Renal pelvis (tissue), 12 donors: ENCODE measurements at places on chromosomes 3 and 15.

DNA sequence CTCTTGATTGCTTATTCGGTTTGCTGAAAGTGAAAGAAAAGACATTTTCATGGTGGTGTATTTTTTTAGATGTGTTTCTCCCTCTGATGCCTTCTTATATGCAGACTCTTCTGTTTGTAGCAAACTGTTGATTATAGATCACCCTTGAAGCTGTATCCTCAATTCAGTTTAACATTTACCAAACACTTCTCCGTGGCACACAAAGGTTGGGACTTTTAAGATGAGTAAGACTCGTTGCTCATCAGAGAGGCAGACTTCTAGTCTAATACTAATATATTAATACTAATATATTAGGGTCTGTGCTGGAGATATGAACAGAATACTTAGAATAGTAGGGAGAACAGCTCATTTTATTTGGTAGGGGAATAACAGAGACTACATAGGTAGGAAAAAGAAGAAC lies 32.8 kb downstream of the RASA2 start:
- no peak for DNase-seq

DNA sequence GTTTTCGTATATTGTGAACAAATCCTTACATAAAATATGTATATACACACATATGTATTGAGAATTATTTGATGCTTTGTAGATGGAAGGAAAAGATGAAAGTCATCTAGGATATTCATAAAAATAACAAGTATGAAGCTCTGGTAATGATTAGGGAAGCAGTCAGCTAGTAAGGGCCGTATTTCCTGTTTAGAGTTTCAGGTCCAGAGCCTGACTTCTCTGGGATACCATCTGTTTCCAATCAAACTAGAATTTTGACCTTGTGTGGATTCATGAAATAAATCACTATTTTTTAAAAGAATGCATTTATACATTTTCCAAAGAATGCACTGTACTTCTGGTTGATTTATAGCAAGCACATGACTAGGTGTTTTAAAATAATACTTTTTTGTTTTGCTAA lies 156.1 kb upstream of the CGNL1 start:
- peak; percentile 62 for DNase-seq

DNA sequence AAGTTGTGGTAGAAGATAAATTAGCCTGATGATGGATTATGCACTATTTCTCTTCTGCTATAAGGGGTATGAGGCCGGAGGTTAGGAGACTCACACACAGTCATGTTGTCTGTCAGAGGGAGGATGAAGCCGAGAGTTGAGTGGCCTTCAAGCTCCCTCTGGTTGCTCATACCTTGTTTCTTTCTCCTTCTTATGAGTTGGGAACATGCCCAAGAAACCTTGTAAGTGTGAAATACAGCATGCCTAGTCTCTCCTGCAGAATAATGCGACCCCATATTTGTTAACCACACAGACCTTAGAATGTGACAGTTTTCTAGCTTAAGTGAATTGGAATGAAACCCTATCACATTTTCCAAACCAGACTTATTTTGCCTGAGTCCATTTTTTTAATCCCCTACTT lies 366.7 kb downstream of the PTPRG start:
- DNase-seq, result no peak

DNA sequence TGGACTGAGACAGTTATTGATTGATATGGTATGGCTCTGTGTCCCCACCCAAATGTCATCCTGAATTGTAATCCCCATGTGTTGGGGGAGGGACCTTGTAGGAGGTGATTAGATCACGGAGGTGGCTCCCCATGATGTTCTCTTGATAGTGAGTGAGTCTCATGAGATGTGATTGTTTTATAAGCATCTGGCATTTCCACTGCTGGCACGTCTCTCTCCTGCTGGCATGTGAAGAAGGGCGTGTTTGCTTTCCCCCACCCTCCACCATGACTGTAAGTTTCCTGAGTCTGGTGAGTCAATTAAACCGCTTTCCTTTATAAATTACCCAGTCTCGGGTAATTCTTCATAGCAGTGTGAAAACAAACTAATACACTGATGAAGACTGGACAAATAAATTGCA lies 105.6 kb upstream of the MELTF start:
- no peak for DNase-seq

DNA sequence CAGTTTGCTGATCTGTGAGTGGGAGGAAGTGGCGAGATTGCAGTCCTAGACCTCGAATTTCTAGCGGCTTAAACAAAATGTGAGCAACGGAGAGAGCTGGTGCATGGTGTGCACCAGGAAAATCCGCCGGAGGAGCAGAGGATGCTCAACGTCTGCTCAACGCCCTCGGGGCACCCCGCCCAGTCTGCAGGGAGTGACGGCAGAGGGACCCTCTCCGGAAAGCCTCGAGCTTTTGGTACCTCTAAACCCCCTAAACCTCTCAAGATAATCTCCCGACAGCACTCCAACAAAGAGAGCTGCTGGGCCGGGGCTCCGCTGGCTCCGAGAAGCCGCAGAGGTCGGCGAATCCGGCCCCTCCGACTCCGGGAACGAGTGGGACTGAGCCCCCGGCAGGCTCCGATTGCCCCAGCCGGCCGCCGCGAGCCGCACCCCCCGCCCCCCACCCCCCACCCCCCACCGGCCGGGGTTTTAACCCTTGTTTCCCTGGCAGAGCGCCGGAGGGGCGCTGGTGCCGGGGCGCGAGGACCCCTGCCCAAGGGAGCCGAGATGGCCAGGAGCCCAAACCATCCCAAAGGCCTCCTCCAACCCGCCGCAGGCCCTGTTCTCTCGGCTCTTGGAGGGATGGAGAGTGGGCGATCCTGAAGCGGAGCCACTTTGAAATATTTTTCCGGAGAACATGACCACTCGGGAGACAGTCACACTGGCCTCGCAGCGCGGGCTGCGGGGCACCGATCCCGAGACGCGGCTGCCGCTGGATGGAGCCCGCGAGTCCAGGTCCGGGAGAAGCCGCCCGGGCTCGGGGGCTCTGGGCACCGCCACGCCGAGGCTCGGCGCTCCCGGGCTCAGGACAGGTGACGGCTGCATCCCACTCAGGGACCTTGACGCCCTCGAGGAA lies 1.5 kb downstream of the MEGF11 start:
- peak; percentile 36 for DNase-seq

- DNase-seq, result no peak
Observed at GRCh38 chr3:136612512-136612911, 139.7 kb downstream of the STAG1 start.

GRCh38 chr15:76056931-76057330 lies 2.9 kb upstream of the TMEM266 start:
- DNase-seq, result no peak

DNA sequence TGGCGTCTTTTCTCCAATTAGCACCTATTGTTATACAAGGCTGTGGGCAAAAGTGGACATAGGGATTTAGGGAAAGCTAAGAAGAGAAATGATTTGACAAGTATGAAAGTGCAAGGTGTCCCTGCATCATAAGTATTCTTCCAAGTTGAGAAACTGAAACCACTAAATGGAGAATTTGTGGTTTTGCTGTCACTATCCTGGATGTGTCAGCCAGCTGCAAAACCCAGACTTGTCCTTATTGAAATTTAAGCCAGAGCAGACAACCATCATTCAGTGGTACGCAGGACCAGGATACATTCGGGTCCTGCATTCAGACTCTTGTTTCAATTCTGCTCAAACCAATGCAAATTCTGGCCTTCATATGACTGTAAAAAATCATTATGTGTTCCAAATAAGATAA lies 384.8 kb upstream of the TGFBR2 start:
- DNase-seq, result no peak

DNA sequence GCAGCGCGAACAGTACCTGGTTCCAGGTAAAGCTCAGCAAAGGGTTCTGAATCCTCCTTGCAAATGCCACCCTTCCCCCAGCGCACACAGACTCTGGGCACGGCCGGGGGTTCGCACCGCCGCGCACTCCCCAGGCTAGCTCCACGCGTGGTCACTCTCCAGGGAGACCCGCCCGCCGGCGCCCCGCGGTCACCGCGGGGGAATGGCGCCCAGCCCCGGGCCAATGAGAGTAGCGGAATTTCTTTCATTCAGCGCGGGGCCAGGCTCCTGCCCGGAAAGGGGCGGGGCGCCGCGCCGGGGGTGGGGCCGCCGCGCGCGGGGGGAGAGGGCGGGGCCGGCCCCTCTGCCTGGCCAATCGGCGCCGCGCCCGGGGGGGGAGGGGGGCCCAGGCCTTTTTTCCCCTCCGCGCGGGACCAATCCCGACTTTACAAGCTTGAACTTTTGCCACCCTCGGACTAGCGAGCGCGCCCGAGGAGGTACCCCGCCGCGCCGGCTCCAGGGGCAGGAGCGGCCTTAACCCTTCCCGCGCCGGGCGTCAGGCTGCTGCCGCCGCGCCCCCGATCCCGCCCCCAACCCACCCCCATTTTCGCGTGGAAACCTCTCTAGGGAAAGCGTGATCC lies 1.1 kb upstream of the SMAD6 start:
- DNase-seq, result peak; percentile 98

GRCh38 chr3:136645915-136646314 lies 106.3 kb downstream of the STAG1 start:
- DNase-seq, result no peak

DNA sequence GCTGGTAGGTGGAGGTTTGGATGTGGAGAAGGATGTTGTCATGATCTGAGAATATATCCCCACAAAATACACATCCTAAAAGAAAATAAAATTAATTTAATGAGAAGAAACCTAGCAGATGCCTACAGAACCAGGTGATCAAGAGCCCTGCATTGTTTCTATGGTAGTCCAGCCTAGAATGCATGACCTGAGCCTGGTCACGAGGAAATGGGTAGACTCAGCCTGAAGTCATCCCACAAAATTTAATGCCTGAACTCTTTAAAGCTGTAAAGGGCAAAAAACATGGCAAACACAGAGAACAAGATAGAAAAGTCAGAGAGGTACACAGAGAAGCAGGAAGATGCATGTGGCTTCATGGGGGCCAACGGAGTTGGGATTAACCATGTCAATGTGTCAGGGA lies 36.0 kb downstream of the LDHAL6B start:
- DNase-seq, result no peak

GRCh38 chr15:53694476-53694874 lies 65.0 kb downstream of the WDR72 start:
- DNase-seq, result no peak

GRCh38 chr3:126389112-126389793 lies 5.5 kb upstream of the CFAP100 start:
- DNase-seq, result peak; percentile 87

- DNase-seq, result no peak
Observed at GRCh38 chr15:95409211-95409610, 921.3 kb upstream of the NR2F2 start.

DNA sequence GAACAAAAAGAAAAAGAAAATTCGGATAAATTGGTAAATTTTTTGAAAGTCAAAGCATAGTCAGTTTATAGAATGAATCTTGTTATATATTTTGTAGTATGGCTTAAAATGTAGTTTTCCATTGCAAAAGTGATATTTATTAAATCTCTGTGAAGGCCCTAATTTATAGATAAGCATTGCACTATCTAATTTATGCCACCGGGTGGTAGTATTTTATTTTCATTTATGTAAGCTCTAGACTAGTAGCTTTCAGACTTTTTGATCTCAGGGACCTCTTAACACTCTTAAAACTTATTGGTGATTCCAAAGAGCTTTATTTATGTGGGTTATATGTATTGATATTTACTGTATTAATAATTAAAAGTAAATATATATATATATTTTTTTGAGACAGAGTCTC lies 133.9 kb upstream of the LRRFIP2 start:
- DNase-seq, result peak; percentile 14

- DNase-seq, result no peak
Observed at GRCh38 chr15:66400351-66400774, 13.7 kb downstream of the MAP2K1 start.

GRCh38 chr15:84143753-84144314 lies 91.7 kb upstream of the GOLGA6L4 start:
- DNase-seq, result no peak

GRCh38 chr3:71138410-71138809 lies 445.1 kb downstream of the FOXP1 start:
- DNase-seq, result no peak

DNA sequence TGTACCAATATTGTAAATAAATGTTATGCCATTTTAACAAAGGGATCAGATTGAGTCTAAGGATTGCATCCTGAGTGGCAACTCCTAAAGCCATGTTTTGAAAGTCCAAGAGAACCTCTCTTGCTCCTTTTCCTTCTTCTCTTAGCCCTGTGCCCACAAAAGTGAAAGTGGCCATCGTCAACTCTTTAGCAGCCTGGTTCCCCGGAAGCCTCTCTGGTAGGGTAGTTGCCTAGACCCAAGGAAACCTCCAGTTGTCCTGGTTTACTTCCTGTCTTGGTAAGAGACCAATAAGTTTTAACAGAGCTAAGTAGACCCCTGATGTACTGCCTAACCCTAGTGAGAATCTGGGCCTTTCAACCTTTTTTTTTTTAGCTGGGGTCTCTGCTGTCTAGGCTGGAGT lies 10.2 kb upstream of the ITPKA start:
- DNase-seq, result no peak

DNA sequence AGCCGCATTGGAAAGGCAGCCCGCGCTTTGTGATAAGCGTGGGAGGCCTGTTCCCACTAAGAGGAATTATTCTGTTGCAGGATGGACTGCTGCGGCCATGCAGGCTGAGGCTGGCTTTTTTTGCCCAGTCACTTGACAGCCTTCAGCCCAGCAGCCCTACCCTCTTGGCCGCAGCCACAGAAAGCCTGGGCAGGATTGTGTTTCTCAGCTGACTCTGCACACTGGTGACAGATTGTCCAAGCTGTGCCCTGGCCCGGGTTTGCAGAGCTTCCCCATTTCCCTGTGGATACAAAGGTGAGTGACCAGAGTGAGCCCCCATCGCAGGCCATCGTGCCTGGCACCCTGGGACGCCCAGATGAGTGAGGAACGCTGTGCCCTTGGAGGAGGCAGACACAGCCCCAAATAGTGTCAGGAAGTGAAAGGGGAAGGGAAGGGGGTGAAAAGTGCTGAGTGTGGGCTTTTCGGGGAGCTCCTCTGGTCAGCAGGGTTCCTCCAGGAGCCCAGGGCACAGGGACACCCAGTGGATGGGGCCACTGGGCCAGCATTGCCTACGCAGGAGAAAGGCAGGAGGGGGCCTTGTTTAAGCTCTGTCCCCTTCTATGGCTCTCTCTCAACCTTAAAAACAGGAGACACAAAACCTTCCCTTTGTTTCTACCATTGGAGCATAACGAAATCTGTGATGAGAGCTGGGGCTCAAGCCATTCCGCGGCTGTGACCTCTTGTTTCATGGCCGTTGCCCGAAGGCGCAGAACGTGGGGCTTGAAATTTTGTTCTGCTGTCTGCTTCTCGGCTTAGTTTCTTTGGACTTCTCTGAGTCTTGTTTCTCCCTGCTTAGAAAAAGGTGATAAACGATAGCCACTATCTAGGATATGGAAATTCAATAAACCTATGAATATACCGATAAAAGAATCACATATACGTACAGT lies 91.5 kb upstream of the MEF2A start:
- no peak for DNase-seq
